ENCODE measurements at places on chromosomes 13 and 19.

GRCh38 chr19:56988299-56988698 is 131.5 kb upstream of the USP29 start:
- DNase-seq: no peak

- DNase-seq: no peak
These were observed 19.1 kb downstream of the SMARCA4 start for GRCh38 chr19:10979951-10980381.

DNA sequence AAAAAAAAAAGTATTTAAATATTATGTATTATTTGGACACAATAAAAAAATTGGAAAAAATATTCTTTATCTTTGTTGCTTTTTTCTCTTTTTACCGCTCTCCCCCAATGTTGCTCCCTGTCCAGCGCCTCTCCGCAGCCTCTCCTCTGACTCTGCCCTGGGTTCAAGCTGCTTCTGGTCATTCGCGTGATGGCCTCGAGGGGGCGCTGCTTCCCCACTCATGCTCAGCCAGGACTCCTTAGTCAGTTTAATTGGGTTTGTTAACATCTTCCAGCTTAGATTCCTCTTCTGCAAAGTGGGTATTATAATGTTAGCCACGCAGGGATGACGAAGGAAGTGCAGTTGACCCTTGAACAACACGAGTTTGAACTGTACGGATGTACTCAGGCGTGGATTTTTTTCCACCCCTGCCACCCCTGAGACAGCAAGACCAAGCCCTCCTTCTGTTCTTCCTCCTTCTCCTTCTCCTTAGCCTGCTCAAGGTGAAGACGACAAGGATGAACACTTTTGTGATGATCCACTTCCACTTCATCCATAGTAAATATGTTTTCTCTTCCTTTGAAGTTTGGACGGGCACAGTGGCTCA is 4.9 kb upstream of the NWD1 start:
- DNase-seq: peak; percentile 34

GRCh38 chr19:18293642-18294466 is 12.4 kb upstream of the JUND start:
- no peak for DNase-seq

GRCh38 chr19:4196009-4196408 is 13.5 kb downstream of the ANKRD24 start:
- no peak for DNase-seq

GRCh38 chr13:34942732-34943435 is 814 bp downstream of the NBEA start:
- peak; percentile 3 for DNase-seq

DNA sequence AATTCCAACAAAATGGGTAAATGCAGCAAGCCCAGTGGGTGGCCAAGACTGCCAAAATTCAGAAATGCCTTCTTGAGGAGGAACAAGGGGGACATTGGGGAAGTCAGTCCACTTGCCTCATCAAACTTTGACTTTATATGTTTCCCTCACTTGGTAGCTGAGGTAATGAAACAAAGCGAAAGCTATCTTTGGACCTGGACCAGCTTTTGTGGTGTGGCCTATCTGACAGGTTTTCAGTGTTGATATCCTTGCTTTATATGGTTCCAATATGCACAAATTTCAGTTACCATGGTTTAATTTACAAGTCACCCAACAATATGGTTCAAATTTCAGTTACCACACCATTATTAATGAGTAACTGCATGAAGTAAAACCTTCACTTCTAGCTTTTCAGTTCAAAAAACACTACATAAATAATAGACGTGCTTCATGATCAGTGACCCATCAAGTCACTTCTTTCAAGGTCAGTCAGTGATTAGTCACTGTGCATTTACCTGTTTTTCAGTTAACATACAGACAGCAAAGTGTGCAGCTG is 17.7 kb upstream of the POU4F1 start:
- DNase-seq: no peak

DNA sequence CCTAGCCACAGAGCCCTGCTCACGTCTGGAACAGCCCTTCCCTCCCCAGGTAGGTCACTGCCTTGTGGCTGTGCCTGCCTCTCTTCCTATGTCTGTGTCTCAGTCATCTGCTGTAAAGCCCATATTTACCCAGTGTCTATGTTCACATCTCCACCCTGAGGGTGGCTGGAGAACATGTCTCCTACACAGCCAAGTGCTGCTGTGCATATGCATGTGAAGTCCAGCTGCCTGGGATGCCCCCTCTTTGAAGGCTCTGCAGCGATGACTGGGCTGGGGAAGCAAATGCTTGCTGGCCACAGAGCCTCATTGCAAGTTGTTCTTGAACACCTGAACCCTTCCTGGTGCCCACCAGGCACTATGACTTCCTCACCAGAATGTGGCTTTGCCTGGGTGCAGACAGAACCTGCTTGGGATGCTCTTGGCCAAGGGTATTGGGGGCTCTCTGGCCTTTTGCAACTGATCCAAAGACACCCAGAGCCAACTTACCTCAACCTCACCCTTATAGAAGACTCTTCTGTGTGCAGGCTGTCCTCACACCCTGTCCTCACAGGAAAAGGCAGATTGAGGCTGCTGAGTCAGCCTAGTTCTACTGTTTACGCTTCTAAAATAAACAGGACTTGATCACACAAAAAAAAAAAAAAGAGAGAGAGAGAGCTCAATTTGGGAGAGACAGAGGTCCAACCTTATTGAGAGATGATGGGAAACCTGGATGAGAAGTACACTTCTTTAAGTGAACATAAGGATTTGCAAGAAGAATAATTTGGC is 26.5 kb downstream of the MRPL57 start:
- DNase-seq: no peak

DNA sequence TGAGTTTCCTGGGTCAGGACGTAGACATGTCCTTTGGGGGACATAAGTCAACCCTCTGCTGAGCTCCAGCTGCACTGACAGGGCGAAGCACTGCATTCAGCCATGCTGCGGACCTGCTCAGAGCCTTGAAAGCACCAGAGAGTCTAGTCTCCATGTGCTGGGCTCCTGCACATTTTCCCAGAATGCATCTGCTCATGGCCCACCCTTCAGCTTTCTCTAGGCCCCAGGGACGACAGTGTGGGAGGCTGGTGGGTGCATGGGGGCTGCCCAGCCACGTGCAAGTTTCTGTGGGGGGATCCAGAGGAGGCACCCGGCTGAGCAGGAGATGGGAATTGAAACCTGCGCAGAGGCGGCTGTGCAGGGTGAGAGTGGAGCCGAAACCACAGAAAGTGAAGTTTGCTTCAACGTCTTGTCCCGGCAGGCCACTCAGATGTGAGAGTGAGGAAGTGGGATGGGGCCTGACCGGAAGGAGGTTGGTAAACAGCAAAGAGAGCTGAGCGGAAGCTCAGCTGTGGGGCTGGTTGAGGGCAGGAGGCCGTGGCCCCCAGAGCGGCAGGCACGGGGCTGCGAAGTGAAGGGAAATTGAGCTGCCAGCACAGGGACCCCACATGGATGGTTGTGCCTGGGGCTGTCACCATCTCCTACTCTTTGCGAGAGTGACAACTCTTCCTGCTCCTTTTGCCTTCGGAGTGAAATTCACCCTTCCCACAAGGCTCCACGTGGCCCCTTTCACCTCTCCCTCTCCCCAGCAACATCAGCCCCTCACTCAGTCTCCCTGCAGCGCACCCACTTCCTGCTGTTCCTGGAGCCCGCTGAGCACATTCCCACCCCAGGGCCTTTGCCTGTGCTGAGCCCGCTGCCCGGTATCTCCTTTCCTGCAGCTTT is 11.8 kb downstream of the PGLS start:
- DNase-seq: peak; percentile 84

- no peak for DNase-seq
These were observed 3.5 kb downstream of the FFAR2 start for GRCh38 chr19:35451338-35452096.

DNA sequence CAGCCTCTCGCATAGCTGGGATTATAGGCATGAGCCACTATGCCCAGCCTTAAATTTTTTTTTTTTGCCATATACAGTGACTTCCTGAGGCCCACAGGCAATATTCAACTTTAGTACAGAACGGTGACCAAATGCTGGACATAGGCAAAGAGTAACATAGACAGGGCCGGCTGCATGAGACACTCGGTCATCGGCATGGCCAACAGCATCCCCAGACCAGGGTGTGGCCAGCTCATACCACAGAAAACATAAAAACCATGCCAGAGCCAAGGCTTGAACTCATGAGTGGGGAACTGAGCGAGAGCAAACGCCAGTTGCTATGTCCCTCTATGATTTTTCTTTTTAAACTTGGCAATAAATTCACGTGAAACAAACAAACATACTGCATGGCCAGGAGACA is 17.0 kb downstream of the KANK2 start:
- no peak for DNase-seq

GRCh38 chr19:47681388-47681787 is 31.8 kb upstream of the EHD2 start:
- no peak for DNase-seq

DNA sequence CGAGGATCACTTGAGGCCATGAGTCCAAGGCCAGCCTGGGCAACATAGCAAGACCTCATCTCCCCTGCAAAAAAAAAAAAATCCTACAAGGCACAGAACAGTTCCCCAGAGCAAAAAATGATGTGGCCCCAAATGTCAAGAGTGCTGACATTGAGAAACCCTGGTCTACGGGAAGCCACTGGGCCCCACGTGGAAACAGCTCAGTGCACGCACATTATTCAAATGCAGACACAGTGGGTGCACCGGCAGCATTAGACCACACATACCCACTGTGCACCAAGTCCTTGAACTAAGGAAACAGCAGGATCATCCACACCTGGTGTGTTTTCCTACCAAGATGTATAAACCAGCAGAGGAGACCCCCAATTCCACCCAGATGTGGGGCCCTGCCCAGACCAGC is 35.0 kb upstream of the ADGRE5 start:
- no peak for DNase-seq

GRCh38 chr13:66855131-66855530 is 375.0 kb downstream of the PCDH9 start:
- DNase-seq: no peak

- no peak for DNase-seq
These were observed 10.0 kb upstream of the CEACAM21 start for GRCh38 chr19:41566001-41566400.

- no peak for DNase-seq
These were observed 706.4 kb upstream of the SLC10A2 start for GRCh38 chr13:103772576-103772975.

- no peak for DNase-seq
These were observed 9.1 kb downstream of the TMEM150B start for GRCh38 chr19:55315956-55316525.

DNA sequence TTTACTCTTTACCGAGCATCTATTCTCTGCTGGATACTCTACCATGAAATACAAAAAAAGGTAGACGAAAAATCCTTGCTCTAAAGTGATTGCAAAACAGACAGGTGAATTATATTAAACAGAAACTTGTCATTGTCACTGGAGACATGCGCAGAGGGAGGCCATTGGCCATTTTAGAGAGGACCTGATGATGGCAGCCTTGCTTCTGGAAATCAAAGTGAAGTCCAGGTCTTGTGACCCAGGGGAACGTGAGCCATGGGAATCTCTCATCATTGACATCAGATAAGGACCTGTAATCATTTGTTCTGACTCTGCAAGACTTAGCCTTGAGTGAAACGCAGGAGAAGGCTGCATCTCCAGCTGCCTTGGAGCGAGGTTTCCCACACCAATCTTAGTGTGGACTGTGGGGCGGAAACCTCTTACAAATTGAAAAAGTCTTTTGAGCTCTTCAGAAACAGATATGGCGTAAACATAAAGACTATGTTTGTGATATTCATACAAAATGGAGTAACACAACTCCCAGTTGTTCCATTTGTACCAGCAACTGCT is 16.8 kb upstream of the SLC46A3 start:
- DNase-seq: no peak

GRCh38 chr13:106517109-106517847 is 18.2 kb downstream of the EFNB2 start:
- no peak for DNase-seq

DNA sequence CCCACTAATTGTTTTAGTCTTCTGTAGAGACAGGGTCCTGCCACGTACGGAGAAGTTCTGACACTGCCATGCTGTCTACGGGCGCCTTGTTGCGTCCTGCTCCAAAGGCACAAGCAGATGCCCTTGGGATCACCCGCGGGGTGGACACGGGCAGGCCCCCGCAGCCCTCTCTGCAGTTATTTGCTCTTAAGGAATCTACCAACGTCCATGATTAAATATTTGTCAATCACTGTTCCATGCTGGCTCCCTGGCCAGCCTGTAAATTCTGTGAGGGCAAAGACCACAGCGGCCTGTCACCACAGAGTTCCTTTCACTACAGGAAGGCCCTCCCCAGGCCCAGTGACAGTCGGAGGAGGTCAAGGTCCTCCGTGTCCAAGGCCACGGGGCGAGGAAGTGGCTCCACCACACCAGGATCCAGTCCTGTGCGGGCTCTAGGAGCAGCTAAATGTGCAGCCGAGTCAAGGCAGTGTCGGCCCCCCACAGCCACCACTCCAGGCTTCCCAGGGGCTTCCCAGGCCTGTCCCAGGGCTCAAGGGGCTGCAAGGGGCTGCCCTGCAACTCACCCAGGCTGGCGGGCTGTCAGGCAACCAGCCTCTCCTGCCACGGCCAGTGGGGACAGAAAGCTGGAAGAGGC is 2.1 kb downstream of the RNF126 start:
- DNase-seq: no peak

DNA sequence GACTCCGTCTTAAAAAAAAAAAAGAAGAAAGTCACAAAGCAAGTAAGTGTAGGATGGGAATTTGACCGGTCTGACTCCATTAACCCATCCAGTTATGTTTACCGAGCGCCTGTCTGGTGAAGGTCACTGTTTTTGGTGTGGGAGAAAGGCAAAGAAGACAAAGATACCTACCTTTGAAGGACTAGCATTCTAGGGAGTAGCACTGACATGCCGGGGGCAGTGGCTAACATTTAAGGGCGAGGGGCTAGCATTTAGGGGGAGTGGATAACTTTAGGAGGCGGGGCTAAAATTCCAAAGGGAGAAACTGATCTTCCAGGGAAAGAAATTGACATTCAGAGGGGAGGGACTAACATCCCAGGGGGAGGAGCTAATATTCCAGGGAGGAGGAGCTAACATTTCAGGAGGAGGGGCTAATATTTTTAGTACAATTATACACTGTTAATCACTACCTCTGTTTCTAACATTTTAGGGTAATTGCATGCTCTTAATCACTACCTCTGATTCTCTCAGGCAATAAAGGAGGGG is 8.7 kb downstream of the GPR32 start:
- DNase-seq: no peak

DNA sequence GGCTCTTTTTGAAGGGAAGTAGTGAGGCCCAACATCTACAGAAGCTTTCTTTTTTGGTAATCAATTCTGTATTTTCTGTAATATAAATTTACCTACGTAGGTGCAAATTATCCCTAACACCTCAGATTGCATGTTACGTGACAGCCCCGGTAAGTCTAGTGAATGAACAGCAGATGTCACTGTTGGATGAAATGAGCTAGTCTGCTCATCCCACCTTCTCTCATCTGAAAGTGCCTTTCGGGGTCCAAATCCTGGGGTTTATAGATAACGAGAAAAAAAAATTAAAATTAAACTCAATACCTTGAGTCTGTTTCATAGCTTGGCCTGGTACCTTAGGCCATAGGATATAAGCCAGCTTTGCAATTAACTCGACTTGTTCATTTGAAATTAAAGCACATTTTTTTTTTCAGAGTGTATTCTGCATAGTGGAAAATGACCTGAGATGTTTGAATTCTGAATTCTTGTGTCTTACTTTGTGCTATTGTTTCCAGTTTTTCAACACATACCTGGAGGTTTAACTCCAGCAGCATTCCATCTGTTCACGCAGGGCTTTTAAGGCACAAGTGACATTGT is 548.2 kb downstream of the GPC5 start:
- DNase-seq: no peak
